ENCODE measurements at places on chromosomes 6 and 20. TPM values are rescaled to one million over a fixed set of nuclear protein-coding genes. Genes with fewer than 3 reads are reported as not detected.

DNA sequence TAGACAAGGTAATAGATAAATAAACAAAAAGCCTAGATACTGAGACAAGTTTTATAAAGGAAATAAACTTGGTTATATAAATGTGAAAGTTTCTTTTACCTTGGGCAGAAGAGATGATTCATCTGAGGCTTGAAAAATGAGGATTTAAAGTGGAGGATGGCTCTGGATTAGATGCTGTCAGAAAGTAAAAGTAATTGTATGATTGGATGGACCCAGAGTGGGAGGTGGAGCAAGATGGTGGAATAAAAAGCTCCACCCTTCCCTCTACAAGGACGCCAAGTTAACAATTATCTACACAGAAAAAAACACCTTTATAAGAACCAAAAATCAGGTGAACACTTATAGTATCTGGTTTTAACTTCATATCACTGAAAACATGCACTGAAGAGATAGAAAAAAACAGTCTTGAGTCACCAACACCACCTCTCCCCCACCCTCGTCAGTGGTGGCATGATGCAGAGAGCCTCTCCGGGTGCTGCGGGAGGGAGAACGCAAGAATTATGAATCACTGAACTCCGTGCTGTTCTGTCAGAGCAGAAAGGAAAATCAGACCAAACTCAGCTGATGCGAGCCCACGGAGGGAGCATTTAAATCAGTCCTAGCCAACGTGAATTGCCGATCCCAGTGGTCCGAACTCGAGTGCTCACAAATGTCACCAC is 84.7 kb upstream of the GJE1 start:
- H3K4me3 ChIP-seq = no peak overlapping the region
- no peaks in the 10 kb centered on the region for H3K36me3 ChIP-seq
- no peaks in the 10 kb centered on the region for H3K4me1 ChIP-seq
- H3K27me3 ChIP-seq = no peaks in the 10 kb centered on the region
- DNase-seq = no peak
- H3K27ac ChIP-seq = no peak overlapping the region

- H3K27ac ChIP-seq = no peak overlapping the region
- no peaks in the 10 kb centered on the region for H3K36me3 ChIP-seq
- no peaks in the 10 kb centered on the region for H3K27me3 ChIP-seq
These were observed 42.0 kb downstream of the SOBP start for GRCh38 chr6:107531868-107532267.

DNA sequence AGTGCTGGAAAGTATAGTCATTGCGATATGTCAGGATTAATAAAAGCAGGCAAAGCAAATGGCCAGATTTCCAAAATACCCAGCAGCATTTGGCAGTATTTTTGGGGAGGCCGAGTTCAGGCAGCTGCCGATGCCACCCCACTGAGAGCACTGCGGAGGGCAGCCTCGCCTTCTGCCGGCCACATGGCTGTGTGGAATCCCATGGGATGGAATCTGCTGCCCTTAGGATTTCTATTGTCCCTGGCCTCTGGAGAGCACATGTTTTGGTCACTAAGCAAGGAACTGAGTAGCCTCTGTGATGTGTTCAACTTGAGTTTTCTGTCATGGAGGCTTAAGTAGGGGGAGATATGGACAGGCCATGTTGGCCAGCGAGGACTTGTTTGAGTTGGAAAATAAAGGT is 123.0 kb downstream of the FARS2 start:
- H3K36me3 ChIP-seq = no peaks in the 10 kb centered on the region
- H3K27me3 ChIP-seq = no peaks in the 10 kb centered on the region
- no peak overlapping the region for H3K4me3 ChIP-seq
- H3K4me1 ChIP-seq = no peaks in the 10 kb centered on the region
- H3K27ac ChIP-seq = no peak overlapping the region
- no peak for DNase-seq

DNA sequence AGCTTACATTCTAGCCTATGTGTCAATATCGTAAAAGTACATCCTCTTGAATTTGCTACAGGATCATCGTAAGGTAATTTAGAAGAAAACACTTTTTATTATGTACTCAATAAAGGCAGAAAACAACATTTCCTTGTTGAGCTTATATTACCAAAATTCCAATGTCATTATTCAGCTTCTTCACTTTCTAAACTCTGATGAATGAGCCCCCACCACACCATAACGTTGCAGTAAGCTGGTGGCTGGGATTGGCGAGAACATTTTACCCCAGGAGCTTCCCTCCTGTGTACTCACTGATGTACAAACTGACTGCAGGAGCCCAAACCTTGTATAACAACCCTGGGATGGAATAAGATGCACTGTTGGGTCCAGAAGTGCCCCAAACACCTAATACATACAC is 238.1 kb upstream of the MARCKS start:
- no peaks in the 10 kb centered on the region for H3K4me1 ChIP-seq
- DNase-seq = no peak
- H3K36me3 ChIP-seq = no peaks in the 10 kb centered on the region
- no peak overlapping the region for H3K27ac ChIP-seq

DNA sequence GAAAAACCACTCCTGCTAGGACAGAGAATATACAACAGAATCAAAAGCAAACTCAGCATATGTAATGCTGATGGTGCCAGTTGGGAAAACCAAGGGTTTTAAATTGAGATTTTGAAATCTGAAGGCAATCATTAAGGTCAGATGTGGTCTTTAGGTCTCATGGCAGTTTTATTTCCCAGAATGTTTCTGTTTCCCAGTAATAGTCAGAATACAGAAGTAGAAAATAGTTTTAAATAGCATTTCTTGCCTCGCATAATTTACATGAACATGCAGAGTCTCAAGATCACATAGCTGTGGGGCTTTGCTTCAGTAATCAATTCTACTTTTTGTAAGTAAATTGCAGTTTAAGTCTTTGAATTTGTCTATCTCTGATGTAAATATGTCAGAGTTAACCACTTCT is 58.1 kb downstream of the RNF144B start:
- no peak overlapping the region for H3K27ac ChIP-seq
- H3K27me3 ChIP-seq = no peaks in the 10 kb centered on the region
- H3K4me3 ChIP-seq = no peak overlapping the region

GRCh38 chr6:102812242-102812641 is 1418.7 kb downstream of the GRIK2 start:
- no peaks in the 10 kb centered on the region for H3K27me3 ChIP-seq
- no peak overlapping the region for H3K27ac ChIP-seq
- no peak for DNase-seq
- H3K36me3 ChIP-seq = no peaks in the 10 kb centered on the region
- H3K4me1 ChIP-seq = no peaks in the 10 kb centered on the region
- H3K4me3 ChIP-seq = no peak overlapping the region

DNA sequence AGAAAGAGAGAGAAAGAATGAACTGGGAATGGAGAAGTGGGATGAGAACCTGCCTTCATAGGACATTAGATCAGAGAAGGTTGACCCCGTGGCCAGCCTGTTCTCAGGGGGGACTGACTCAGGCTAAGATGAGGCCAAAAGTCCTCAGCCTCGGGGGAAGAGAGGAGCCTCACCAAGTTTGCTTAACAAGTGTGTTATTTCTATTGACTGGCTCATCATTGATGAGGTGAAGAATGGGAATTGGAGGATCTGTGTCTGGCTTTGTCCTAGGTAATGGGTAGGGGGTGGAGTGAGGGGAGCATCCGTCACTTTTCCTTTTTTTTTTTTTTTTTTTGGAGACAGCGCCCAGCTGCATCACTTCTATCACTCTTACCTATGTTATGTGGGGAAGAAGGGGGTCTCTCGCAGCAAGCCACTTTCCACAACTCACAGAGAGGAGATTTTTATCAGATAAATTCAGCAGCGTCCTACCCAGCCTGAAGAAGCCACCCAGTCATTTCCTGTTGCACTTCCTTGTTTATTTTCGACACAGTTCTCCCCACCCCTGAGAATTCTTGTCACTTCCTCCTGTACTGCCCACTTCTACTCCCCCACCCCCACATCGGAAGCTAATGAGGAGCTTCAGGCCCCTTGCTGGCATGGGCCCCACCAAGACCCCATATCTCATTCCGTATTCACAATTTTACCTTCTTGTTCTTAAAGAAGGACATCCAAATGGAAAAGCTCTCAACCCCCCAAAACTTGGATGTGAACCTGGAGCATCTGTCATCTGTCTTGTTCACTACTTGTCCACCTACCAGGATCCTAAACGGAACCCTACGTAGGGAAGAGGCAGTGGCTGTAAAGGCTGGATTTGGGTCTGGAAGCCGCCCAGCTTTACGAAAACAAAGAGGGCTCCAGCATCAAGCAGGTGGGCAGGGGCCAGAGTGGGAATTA is 2.8 kb upstream of the RNASET2 start:
- peak; percentile 39 for DNase-seq
- H3K4me1 ChIP-seq = no peaks in the 10 kb centered on the region
- no peak overlapping the region for H3K4me3 ChIP-seq
- H3K27me3 ChIP-seq = no peaks in the 10 kb centered on the region
- no peaks in the 10 kb centered on the region for H3K36me3 ChIP-seq
- peak overlapping the region; percentile 55 for H3K27ac ChIP-seq

- H3K27ac ChIP-seq = no peak overlapping the region
- H3K36me3 ChIP-seq = no peaks in the 10 kb centered on the region
- H3K27me3 ChIP-seq = no peaks in the 10 kb centered on the region
- no peak overlapping the region for H3K4me3 ChIP-seq
- no peak for DNase-seq
- peaks cover 6% of the 10 kb centered on the region for H3K4me1 ChIP-seq
These were observed 6.5 kb downstream of the TMEM170B start for GRCh38 chr6:11543919-11544518.

DNA sequence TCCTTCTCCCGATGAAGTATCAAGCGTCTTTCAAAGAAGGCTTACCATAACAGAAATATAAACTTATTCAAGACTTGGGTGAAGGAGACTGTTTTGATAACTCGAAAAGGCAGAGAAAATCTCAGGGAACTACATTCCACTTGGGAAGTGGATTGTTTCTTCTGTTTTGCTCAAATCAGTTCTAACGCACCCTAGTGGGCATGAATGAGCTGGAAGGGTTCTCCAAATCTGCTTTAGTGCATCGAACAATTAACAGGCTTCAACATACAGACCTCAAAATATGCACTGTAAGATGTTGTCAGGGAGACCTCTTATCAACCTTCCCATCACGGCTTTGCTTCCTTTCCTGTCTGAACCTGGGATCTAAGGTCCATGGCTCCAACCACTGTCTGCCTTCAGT is 392.5 kb downstream of the CD83 start:
- H3K4me3 ChIP-seq = no peak overlapping the region
- H3K36me3 ChIP-seq = no peaks in the 10 kb centered on the region
- DNase-seq = no peak
- H3K27me3 ChIP-seq = no peaks in the 10 kb centered on the region

DNA sequence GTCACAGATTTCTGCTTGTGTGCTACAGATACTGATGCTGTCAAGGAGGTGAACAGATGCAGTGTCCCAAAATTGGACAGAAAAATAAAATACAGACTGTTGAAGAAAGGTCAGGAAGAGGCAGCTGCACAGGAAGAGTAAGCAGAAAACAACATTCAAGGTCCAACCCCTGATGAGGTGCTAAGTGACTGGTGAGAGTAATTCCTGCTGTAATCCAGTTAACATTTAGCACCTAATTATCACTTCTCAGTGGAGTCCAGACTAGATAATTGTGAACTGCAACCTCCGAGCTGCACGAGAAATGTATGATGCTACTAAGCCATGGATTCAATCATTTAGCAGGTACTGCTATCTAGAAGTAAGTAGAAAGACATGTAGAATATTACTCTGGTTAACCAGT is 36.3 kb upstream of the NRSN1 start:
- no peaks in the 10 kb centered on the region for H3K4me1 ChIP-seq
- H3K4me3 ChIP-seq = no peak overlapping the region
- no peaks in the 10 kb centered on the region for H3K36me3 ChIP-seq

GRCh38 chr20:5504061-5504739 is 187.4 kb upstream of the PROKR2 start:
- no peaks in the 10 kb centered on the region for H3K4me1 ChIP-seq
- peak; percentile 59 for DNase-seq
- H3K27me3 ChIP-seq = no peaks in the 10 kb centered on the region

- no peaks in the 10 kb centered on the region for H3K36me3 ChIP-seq
- no peaks in the 10 kb centered on the region for H3K27me3 ChIP-seq
- no peak for DNase-seq
- no peaks in the 10 kb centered on the region for H3K4me1 ChIP-seq
- H3K27ac ChIP-seq = no peak overlapping the region
These were observed 152.1 kb upstream of the STMND1 start for GRCh38 chr6:16949716-16950115.

GRCh38 chr6:134982161-134982560 is 32.3 kb upstream of the ALDH8A1 start:
- no peak for DNase-seq
- H3K36me3 ChIP-seq = no peaks in the 10 kb centered on the region
- H3K4me3 ChIP-seq = no peak overlapping the region

DNA sequence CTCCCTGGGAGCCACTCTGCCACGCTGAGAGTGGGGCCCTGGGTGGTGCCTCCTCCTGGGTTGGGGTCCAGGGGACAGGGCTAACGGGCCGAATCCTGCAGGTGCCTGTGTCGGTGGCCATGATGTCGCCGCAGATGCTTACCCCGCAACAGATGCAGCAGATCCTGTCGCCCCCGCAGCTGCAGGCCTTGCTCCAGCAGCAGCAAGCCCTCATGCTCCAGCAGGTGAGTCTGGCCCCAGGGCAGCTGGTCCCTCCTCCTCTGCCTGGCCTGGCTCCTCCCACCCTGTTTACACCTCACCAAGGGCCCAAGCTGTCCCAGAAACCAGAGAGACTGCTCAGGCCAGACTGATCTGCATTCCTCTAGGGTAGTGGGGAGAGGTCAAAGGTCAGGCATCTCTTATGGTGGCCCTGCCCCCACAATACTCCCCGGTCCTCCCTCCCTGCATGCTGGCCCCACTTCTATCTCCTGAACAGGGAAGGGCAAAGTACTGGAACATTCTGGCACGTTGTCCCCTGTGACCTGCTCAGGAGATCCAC is 38.6 kb downstream of the FOXP4 start:
- H3K27me3 ChIP-seq = no peaks in the 10 kb centered on the region
- peak; percentile 76 for DNase-seq
- no peak overlapping the region for H3K4me3 ChIP-seq
- H3K27ac ChIP-seq = no peak overlapping the region
- H3K36me3 ChIP-seq = no peaks in the 10 kb centered on the region
- H3K4me1 ChIP-seq = peaks cover 14% of the 10 kb centered on the region

GRCh38 chr6:90610751-90611542 is 24.1 kb upstream of the MAP3K7 start:
- DNase-seq = peak; percentile 77
- H3K4me1 ChIP-seq = no peaks in the 10 kb centered on the region
- no peak overlapping the region for H3K27ac ChIP-seq
- peak overlapping the region; percentile 30 for H3K4me3 ChIP-seq

- peak overlapping the region; percentile 84 for H3K4me3 ChIP-seq
- H3K36me3 ChIP-seq = no peaks in the 10 kb centered on the region
- peak overlapping the region; percentile 92 for H3K27ac ChIP-seq
- peaks cover 7% of the 10 kb centered on the region for H3K4me1 ChIP-seq
- peak; percentile 74 for DNase-seq
These were observed 719 bp downstream of the SMPD2 start for GRCh38 chr6:109441069-109441816.

The GTSF1L gene
- polyA plus RNA-seq = not detected

The DEFB114 gene
- not detected for polyA plus RNA-seq

The CD93 gene
- polyA plus RNA-seq = 3.6 TPM

The FLRT3 gene
- 0.72 TPM for polyA plus RNA-seq

Measured in pancreas (tissue), 10 donors.